CD4-positive, alpha-beta T cell treated with Interleukin-15 for 4 hours (primary cell): ENCODE measurements at places on chromosomes 7 and 10.

DNA sequence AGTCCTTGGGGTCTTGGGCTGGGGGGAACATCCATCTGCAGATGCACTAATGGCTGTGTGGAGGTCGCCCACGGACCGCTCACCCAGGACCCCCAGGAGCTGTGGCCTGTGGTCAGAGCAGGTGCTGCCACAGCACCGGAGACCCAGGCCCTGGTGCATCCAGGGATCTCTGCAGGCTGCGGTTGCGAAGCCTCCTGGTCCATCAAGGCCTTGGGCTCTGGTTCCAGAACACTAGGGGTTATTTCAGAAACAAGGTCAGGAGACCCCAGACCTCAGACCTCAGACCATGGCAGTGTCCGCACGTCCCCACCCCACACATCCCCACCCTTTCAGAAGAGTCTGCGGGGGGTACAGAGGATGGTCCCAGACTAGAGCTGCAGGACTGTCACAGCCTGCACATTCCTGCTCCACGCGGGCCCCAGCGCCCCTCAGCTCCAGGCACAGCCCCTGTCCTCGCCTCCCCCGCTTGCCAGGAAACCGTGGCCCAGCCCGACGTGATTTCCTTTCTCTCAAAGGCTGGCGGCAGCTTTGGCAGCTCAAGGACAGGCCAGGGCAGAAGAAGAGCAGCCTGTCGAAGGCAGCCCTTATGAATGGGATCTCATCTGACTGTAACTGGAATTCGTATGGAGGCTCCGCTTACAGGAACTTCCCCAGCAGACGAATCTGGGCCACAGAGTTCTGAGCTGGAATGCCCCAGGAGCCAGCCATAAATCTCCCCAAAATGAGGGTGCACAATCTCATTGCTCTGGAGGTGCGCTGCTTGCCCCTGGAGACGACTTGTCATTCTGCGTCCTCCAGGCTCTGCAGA lies 136.2 kb upstream of the RET start:
- no peak for DNase-seq

DNA sequence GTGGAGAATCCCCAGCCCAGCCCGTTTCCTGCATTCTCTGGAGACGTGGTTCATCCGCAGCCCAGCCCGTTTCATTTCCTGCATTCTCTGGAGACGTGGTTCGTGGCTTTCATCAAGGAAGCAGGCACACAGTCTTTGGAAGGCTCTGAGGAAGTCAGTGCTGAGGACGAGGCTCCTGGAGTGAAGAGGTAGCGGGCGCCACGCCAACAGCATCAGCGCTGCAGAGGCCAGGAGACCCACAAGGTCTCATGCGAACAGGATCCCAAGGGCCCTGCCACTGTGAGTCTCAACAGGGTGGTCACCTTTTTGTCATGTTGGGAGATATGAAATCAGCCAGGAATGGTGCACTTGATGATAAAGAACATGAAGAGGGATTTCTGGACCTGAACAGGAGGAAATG lies 12.4 kb upstream of the TCERG1L start:
- DNase-seq = no peak

- DNase-seq = no peak
Measured at GRCh38 chr10:10545771-10546170, 471.9 kb upstream of the CELF2 start.

DNA sequence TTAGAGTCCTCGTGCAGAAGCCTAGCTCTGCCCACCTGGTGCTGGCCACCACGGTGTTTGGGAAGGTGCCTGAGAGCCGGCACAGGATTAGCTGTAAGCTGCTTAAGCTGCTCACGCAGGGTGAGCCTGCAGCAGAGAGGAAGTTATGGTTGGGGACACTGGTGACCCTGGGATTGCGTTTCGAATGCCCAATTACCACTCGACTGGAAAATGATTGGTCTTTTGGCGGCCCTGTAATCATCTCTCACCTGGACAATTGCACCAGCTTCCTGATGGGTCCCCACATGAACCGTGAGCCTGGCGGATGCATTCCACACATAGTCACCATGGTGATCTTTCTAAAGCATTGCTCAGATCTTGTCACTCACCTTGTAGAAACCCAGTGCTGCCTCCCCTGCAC lies 442.3 kb upstream of the ZMIZ1 start:
- no peak for DNase-seq

DNA sequence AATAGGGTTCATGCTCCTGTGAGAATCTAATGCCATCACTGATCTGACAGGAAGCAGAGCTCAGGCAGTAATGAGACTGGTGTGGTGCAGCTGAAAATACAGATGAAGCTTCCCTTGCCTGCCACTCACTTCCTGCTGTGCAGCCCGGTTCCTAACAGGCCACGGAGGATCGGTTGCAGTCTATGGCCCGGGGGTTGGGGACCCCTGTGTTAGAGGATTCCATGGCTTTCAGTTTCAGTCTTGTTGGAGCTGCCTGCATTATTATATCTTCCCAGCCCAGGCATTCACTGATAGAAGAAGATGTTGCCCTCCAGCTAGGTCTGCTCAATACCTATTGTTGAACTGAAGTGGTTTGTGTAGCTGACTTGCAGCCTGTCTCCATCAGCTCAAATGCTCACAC lies 1298.8 kb downstream of the TYW1 start:
- DNase-seq = no peak
